Breast epithelium (tissue), 4 donors: ENCODE measurements at places on chromosomes 13 and 19.

DNA sequence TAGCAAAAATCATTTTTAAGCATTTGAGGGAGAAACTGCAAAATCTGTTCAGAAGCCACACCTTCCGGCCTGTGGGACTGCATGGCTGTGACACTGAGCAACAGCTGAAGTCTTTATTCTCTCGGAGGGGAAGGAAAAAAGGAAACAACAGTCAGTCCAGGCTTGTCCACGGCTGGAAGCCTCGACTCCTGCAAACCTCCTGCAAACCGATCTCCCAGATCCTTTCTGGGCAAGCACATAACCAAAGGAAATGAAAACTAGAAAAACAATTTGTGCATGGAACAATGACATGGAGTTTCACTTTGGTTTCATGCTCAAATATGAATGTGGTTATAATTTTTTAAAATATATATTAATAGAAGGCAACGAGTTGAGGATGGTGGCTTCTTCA is 1.0 kb downstream of the COL4A1 start:
- DNase-seq: no peak

DNA sequence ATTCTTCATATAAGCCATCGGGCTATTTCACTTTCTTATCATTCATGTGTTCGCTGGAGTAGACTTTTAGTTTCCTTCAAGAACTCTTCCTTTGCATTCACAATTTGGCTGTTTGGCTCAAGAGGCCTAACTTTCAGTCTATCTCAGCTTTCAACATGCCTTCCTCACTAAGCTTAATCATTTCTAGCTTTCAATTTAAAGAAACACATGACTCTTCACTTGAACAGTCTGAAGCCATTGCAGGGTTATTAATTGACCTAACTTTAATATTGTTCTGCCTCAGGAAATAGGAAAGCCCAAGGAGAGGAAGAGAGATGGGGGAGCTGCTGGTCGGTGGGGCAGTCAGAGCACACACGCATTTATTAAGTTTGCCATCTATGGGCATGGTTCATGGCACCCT is 158.1 kb downstream of the SUCLA2 start:
- no peak for DNase-seq

- DNase-seq: no peak
Measured at GRCh38 chr19:46728208-46728607, 11.3 kb upstream of the PRKD2 start.

DNA sequence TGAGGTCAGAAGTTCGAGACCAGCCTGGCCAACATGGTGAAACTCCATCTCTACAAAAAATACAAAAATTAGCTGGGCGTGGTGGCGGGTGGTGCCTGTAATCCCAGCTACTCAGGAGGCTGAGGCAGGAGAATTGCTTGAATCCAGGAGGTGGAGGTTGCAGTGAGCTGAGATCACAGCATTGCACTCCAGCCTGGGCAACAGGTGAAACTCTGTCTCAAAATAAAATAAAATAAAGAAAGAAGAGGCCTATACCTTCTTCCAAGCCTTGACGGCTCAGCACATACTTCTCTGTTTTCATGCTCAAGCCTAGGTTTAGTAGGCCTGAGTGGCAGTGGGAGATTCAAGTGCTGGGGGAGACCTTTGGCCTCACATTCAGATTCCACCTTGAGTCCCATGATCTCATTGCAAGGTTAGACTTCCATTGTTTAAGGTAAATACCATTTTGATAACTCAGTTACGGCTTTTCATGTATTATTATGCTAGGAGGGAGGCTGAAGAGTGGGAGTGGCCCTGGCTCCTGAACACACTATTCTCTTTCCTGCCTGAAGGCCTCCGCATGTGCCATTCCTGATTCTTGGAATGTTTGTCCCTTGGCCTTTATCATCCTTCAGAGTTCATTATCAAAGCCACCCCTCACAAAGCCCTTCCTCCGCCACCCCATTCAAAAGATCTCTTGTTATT is 1.6 kb upstream of the SPINT2 start:
- DNase-seq: no peak

GRCh38 chr13:33757713-33758112 is 60.2 kb upstream of the RFC3 start:
- no peak for DNase-seq

- peak; percentile 97 for DNase-seq
Measured at GRCh38 chr19:4342615-4343369, 570 bp upstream of the MPND start.

- no peak for DNase-seq
Measured at GRCh38 chr13:32176696-32177095, 138.5 kb downstream of the ZAR1L start.

- no peak for DNase-seq
Measured at GRCh38 chr19:45790942-45791341, 1.7 kb downstream of the DMWD start.

GRCh38 chr13:48507021-48507420 is 25.9 kb downstream of the RCBTB2 start:
- DNase-seq: no peak

DNA sequence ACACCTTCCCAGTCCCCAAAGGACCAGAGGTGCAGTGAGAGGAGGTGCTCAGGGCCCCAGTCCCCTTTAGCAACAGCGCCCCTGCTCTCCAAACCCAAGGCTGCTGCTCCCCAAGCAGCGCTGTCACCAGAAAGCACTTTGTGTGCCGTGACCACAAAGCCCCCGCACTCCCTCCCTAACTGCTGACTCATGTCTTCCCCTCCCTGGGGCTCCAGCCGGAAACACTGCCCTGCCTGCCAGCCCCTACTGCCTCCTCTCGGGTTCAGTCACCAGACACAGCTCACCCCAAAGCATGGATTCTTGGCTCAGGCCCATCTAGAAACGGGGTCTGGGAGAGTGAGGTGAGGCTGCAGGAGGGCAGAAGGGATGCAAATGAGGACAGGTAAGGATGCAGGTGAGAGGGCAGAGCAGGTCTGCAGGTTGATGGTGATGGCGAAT is 4.9 kb upstream of the TNFSF14 start:
- DNase-seq: no peak

DNA sequence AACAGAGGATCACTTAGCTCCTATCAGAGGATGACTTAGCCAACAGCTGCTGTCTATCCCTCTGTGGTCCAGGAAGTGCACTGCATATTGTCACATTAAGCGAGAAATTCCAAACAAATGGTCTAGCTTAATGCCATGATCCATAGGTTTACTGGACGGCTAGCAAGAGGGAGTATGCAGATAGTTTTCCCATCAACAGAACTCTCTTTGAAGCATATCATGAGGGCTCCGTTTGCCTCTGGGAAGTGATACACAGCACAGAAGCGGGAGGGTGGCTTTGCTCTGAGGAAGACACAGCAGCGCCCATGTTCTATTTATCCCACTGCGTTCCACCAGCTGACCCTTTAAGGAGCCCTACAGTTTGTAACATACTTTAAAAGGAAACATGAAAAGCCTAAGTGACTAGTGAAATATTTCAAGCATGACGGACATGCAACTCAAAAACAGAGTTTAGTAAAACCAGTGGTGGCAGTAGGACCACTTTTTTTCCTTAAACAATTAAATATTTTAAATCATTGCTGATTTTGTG is 52.7 kb downstream of the COL4A1 start:
- no peak for DNase-seq
